ENCODE measurements at places on chromosomes 12 and 14.
A peak's percentile ranks its signal among the peaks of the same experiment; 100 is the strongest.

DNA sequence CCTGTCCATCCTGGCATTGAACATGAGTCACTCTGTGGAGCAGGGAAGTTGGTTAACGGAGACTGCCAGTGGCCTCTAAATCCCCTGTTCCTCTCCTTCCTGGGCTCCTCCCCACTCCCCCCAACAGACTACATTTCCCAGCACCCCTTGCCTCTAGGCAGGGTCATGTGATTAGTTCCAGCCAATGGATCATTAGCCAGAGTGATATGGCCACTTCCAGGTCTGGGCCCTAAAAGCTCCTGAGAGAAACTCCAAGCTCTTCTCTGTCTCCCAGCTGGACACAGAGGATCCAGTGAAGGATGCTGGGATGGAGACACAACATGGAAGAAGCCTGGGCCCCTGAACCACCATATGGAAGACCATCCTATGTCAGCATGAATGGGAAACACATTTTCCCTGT lies 54.4 kb upstream of the RFLNA start:
- DNase-seq, result no peak

DNA sequence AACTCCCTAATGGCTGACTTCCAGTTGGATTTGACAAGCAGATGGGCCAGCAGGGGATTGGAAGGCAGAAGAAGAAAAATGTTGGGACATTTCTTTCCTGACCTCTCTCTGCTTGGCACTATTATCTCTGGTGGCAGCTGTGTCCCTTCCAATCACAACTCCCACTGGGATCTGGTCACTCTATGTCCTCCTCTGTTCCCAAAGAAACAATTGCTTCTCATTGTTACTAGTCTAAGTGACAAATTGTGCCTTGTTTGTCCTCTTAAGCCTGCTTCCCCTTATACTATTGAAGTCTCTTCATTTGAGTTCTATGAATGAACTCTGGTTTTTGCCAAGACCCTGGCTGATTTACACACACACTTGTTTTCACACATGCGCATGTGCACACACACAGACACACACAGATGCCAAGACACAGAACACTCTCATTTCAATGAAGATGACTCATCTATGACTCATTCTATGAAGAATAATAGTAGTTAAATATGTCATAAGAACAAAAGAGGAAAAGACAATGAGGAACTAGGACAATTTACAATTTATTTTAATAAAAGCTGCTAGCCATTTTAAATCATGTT lies 83.0 kb upstream of the FAR2 start:
- no peak for DNase-seq

- DNase-seq, result no peak
Measured at GRCh38 chr12:124236625-124237031, 58.3 kb upstream of the RFLNA start.

DNA sequence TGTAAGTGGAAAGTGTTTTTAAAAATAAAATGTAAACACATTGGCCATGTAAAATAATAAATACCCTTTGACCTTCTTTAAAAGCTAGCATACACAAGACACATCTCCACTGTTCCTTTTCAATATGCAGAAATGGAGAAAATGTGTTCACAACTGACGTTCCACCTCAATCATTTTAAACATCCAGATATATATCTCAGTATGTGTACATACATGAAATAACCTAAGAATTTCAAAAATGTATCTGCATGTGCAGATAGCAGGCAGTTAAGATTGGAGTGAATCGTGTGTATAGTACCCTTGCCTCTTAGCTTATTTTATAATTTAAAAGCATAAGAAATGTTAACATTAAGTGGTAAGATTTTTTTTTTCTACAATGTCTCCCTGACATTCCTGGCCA lies 406.2 kb upstream of the FLRT2 start:
- DNase-seq, result no peak

- DNase-seq, result no peak
Measured at GRCh38 chr14:93326196-93326595, 6.6 kb downstream of the BTBD7 start.

DNA sequence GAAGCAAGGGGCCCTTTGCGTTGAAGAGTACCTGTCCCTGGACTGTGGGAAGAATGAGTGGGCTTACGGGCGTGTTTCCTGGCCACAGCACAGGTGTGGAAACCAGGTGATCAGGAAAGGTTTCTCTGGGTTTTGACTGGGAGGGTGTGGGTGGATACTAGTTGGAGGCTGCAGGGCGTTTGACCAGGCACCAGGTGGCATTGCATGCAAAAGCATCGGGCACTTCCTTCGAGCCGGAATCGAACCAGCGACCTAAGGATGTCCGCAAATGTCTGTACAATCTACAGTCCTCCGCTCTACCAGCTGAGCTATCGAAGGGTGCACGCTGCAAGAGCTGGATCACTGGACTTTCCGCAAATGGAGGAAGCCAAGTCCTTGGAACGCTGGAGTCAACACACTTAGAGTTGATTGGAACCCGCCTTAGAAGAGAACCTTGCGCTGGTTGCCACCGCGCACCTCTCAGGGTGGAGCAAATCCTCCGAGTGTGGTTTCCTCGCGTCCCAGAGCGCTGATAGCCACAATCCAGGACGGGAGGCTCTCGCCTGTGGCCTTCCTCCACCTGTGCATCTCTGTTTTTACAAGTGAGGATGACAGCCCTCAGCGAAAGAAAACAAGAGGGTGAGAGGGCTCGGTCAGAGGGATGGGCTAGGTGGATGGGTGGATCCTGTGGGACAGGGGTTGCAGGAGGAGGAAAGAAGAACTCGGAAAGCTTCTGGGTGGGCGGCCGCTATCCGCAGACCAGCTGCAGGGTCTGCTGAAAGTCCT lies 21.2 kb upstream of the RNASE4 start:
- peak; percentile 82 for DNase-seq

DNA sequence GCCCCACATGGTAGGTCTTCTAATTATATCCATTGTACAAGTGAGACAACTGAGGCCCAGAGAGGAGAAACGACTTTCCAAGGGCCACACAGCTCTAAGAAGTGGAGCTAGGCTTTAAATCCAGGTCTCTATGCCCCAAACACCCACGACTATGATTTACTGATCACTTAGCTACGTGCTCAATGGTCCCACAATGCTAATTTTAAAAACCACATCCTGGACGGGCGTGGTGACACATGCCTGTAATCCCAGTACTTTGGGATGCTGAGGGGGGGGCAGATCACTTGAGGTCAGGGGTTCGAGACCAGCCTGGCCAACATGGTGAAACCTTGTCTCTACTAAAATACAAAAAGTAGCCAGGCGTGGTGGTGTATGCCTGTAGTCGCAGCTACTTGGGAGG lies 8.4 kb upstream of the MLEC start:
- DNase-seq, result no peak

GRCh38 chr12:122799641-122800243 lies 25.4 kb downstream of the CCDC62 start:
- DNase-seq, result no peak

All from activated CD4-positive, alpha-beta T cell treated with anti-CD3 and anti-CD28 coated beads, Interleukin-2, amount 10 ng/mL, durations not matched to agents 7 days and 5 days (primary cell).